Stimulated activated CD4-positive, alpha-beta T cell treated with anti-CD3 and anti-CD28 coated beads, Interleukin-1b, Interleukin-23, amount 100 ng/mL, for 24 hours (primary cell): ENCODE measurements at places on chromosomes 7 and 10.

DNA sequence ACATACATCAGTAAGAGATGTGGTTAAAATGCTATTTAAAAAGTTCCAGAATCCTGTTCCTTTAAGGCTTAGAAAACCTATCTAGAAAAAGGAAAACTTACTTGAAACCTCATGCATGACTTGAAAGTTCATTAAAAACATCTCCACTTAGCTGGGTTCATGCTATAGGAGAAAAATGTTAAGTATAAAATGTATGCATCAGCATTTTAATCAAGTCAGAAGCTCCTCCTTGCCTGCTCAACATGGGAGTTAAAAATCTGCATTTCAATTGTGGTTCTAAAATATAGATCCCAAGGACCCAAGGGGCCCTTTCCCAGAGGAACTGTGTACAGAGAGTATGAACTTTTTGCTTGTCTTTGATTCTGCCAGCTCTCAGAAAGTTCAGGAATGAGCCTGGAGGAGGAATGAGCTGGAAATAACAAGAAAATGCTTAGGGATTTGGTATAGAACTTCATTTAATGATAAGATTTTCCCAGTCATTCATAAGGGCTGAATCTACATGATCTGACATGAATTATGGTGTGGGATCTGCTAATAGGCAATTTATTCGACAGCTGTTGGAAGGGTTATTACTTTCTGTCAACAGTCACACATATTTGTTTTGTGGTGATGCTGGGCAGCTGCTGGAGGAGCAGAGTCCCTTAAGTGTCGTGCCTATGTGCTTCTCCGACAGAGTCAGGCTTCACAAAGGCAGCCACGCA, 85.6 kb upstream of the MTPN start:
- DNase-seq, result no peak

DNA sequence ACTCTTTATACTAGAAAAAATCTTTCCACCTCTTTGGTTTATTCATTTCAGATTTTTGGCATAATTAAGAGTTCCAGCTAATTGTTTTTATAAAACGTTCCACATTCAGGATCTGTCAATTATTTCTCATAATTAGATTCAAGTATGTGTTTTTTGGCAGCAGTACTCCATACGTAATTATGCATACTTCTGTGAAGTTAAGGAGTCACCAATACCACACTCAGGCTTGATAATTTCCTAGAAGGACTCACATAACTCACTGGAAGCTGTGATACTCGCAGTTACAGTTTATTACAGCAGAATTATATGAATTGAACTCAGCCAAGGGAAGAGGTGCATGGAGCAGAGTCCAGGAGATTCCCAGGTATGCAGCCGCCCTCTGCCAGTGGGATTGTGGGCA, 290.5 kb upstream of the AKR1E2 start:
- DNase-seq, result no peak

- DNase-seq, result no peak
Measured at GRCh38 chr7:94298943-94299342, 95.8 kb upstream of the COL1A2 start.

- DNase-seq, result no peak
Measured at GRCh38 chr7:149599636-149600206, 102.1 kb upstream of the ZNF746 start.

GRCh38 chr10:47300429-47300931, 483 bp downstream of the GDF10 start:
- DNase-seq, result no peak

- DNase-seq, result no peak
Measured at GRCh38 chr10:12481924-12482323, 132.6 kb downstream of the CAMK1D start.

DNA sequence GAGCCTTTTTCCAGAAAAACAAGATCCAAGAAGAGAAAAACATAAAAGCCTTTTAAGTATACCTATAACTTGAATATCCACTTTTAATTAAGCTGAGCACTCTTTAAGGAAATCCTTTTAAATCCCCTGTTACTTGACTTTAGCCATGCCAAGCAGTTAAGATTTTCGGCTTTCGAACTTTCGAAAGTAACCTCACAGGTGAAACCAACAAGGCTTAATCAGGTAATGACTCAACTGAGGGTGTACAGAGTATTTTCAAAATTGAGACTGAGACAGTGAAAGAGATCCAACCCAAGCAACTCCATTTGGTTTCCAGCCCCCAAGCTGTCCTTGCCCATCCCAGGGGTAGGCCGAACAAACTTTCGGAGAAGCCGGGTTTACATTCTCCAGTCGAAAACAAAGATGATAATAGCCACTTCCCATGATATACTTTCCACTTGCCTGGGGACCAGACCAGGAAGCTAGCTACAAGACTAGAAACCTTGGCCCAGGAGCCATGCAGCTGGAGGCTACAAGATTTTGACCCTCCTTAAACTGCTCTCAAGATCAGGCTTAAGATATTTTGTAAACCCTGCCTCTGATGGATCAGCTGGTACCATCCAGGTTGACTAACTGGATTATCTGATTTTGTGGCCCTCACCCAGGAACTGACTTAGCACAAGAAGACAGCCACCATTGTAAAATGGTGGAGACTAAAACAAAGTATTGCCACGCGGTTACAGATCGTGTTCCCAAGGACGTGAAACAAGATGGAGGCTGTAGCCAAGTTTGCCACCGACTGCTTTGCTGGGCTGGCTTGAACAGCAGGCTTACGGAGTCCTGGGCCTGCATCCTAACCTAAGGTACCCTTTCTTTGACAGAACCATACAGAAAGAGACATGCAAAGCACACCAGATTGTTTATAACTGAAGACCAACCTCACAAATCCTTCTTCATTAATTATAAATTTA, 32.3 kb downstream of the C1GALT1 start:
- DNase-seq, result no peak

GRCh38 chr7:30479202-30480120, 877 bp upstream of the NOD1 start:
- no peak for DNase-seq

DNA sequence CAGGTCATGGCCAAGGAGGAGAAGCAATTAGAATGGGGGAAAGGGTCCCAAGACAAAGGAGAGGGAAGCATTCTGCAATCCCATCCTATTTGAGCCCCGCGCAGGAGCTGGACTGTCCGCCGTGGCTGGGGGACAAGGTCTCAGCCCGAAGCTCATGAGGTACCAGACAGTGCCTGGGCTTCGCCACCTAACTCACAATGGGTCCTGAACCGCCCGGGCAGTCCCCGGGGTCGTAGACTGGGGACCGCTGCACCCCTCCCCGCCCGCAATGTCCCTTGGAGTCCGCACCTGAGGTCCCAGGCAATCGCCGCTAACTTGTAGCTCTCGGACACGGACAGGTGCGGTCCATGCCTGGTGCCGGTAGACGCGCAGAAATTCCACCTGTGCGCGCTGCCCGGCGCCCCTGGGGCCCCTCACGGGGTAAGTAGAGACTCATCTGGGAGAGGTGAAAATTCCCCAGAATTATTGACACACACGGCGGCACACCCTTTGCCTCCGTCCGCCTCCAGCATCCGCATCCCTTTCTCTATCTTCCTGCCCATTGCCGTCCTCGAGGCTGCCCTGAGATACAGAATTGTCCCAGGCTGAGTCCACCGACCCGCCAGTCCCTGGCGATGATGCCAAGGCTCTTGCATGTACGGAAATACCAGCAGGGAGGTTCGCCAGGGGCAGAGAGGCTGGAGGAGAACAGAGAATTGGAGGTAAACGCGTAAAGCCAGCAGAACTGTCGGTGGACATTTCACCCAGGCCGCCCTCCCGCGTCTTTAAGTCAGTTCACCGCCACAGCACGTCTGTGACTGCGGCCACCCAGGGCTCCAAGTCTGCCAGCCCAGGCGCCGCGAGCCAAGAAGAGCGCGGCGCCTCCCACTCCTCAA, 1.8 kb downstream of the CHRM2 start:
- no peak for DNase-seq

GRCh38 chr7:42886129-42886528, 25.7 kb downstream of the C7orf25 start:
- DNase-seq, result no peak

DNA sequence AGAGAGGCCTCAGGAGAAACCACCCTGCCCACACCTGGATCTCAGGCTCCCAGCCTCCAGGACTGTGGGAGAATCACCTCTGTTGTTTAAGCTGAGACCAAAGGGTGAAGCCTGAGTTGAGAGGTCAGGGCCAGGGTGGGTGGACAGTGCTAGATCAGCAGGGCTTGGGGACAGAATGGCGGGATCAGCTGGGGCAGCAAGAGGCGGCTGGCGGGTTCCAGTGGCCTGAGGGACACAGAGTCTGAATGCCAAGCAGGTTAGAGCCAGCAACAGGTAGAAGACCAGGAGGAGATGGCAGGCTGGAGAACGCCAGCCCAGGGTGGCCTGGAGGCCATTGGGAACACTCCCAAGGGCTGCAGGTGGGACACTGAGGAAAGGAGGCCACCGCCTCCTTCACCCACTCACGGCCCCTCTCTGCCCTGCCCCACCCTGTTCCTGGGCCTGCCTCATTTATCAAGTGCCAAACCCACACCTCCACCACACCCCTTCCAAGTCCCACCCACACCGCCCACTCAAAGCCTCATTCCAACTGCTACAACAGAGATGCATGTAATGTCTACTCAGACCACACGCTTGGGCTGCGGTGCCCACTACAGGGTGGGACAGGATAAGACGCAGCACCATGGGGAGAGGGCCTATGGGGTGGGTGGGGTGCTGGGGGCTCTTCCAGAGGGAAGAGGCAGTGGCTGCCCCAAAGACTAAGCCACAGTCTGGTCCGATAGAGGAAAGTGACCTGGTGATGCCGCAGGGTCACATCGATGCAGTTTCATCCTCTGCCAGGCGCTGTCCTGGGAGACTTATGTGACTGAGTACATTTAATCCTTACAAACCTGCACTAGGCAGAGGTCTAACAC, 173.9 kb downstream of the TNS3 start:
- no peak for DNase-seq

DNA sequence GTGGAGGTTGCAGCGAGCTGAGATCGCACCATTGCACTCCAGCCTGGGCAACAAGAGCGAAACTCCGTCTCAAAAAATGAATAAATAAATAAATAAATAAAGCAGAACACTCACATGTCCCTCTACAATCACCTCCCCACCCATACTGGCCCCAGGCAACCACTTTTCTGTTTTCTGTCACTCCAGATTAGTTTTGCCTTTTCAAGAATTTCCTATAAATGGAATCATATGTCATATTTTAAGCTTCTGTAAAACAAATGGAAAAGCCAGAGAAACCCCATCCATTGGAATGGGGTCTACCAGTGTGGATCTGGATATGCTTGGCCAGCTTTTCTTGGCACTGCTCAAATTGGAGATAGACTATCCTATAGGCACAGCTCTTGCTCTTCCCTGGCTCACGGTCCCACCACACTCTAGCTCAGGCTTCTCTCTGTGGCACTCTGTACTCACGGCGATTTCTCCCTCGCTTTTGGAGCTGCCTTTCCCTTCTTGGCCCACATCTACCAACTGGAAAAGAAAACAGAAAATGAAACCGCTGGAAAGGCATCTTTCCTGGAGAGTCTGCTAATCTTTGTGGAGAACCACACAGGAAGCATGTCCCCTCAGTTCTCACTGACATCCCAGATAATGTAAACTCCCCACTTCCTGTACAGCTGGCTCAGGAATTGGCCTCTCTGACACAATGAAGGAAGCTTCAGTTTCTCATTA, 210.1 kb downstream of the JCAD start:
- no peak for DNase-seq

DNA sequence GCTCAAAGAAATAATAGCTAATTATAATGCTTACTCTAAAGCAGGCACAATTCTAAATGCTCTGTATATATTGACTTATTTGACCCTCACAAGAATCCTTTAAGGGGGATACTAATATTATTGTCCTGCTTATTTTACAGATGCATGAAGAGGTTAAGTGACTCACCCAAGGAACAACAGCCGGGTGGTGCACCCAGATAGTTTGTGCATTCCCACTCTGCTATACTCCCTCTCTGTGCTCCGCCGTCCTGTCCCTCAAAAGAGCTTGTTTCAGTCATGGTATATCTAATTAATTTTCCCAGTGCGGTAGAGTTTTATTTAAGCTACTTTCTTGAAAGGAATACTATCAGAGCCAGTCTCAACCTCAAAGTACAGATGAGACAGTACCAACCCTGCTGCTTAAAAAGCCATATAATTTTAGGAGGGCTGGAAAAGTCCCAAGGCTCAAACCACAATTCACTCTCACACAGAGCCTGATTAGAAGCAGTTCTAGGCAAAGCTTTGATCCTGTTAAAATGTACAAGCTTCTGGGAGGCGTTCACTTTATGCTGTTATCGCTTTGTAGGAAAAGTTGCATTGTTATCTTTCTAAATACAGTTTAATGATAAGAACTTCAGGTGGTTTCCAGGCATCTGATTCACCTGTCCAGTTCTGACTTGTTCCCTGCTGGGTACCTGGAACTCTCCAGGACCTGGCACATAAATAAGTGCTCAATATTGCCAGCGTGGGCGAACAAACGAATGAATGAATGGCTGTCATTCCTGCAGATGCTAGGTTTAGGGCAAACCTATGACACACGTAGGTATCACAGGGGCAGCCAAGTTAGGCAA, 261.5 kb upstream of the KLF14 start:
- no peak for DNase-seq

- DNase-seq, result no peak
Measured at GRCh38 chr10:65670087-65670486, 1255.7 kb upstream of the LRRTM3 start.

GRCh38 chr7:142375710-142376313, 118.0 kb upstream of the PRSS58 start:
- DNase-seq, result no peak

DNA sequence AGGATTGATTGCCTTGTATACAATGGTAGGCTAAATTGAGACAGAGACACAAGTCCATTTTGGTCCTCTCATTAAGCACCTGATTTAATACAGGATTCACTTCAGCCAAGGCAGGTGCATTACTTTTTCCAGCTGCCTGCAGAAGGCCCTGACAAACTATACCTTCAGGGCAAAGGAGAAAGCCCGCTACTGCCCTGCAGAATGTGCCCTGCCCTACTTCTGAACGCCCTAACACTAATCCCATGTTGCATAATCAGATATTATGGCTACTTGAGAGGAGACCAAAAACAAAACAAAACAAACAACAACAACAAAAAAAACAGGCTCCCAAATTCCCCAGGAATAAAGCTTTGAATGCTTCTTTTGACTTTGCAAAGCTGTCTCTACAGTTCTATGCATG, 116.9 kb upstream of the ABI1 start:
- DNase-seq, result no peak

DNA sequence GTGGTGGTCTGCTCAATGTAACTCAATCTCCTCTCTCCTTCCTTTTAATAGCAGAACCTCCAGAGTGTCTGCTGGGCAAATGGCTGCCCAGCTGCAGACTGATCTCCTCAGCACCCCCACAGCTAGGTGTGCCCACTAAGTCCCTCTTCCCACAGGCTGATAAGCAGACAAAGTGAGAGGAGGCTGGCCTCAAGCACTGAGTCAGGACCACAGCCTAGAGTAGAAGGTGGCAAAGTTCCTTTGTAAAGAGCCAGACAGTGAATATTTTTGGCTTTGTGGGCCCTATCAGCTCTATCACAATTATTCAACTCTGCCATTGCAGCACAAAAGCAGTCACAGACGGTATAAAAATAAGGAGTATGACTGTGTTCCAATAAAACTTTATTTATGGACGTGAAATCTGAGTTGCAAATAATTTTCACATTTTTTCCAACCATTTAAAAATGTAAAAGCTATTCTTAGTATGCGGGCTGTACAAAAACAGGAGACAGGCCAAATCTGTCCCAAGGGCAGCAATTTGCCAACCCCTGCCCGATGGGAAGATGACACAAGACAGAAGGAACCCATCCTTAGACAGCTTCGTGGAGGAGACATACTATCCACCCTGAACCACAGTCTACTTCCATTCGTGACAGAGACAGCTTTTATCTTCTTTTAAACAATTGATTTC, 23.4 kb downstream of the JAZF1 start:
- no peak for DNase-seq
